ENCODE measurements at places on chromosomes 12 and 14. TPM values are rescaled to one million over a fixed set of nuclear protein-coding genes. Genes with fewer than 3 reads are reported as not detected.
A peak's percentile ranks its signal among the peaks of the same experiment; 100 is the strongest.

- no peak for DNase-seq
Observed at GRCh38 chr12:87612996-87613395, 416.2 kb downstream of the C12orf50 start.

GRCh38 chr12:103560604-103561101, 26.4 kb upstream of the STAB2 start:
- DNase-seq = no peak

Gene PA2G4
- total RNA-seq = 364 TPM

Gene MYRFL
- total RNA-seq = not detected

DNA sequence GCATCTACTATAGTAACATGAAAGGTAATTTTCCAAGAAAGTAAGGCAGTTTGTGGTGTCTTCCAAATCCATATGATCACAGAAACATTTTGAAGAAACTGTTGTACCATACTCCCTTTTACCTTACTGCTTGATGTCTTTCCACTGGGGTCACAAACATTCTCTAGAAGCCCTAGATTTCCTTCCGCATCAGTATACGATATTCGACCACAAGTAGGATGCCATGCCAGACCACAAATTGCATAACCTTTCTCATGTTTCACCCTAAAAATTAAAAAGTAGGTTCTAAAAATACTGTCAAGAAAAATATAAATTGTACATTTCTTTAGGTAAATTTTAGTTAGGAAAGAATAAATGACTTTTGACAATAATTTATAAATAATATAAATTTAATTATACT, 26.5 kb downstream of the WDHD1 start:
- DNase-seq = no peak

DNA sequence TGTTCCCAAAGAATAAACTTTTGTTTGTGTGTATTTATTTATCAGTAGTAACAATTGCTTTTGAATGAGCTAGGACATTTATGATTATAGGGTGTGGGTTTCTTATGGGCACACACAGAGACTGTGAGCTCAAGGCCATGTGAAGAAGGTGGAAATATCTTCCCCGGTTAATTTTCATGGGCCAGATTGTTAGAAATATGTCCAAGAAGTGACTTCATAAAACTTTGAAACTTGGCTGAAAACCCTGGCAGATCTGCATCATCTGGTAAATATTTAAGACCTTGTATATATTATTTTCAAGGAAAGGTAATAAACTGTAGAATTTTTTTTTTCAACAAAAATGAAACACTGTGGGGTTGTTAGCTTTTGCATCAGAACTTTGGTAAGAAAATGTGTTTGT, 53.5 kb upstream of the RNU6-8 start:
- DNase-seq = no peak

Gene NELL2
- 76.9 TPM for total RNA-seq

Gene DEGS2
- not detected for total RNA-seq

- no peak for DNase-seq
Observed at GRCh38 chr12:59619461-59620240, 23.8 kb downstream of the SLC16A7 start.

Gene INHBE
- not detected for total RNA-seq

DNA sequence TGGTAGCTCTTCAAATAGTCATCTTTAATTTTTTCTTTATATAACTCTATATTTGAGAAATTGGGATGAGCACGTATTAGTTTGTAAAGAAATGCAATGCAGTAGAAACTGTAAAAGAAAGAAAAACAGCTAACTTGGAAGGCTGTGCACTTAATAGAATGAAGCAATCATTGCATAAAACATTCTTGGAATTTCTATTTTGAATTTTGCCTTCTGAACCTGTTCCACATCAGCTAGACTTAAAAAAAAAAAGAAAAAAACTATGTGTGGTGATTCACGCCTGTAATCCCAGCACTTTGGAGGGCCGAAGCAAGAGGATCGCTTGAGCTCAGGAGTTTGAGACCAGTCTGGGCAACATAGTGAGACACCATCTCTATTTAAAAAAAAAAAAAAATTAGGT, 29.4 kb downstream of the SCN8A start:
- no peak for DNase-seq

GRCh38 chr14:68794851-68795596, 2.2 kb upstream of the ZFP36L1 start:
- DNase-seq = peak; percentile 59

DNA sequence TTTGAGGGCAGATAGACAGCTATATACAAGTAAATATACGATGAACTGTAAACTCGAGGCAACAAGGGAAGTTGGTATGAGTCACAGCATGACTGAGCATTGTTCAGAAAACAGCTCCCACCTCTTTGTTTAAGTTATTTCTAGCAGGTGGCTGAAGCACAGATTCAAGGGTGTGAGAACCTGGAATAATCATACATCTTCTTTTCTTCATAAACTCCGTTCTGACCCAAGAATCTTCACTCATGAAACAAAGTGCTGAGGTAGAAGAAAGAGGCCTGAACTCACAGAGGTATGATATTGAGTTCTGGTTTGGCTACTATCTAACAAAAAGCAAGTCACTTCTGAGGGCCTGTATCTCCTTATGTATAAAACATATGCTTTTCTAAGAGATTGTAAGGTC, 364.1 kb upstream of the KITLG start:
- no peak for DNase-seq

GRCh38 chr12:85448548-85449139, 168.6 kb downstream of the ALX1 start:
- no peak for DNase-seq

GRCh38 chr12:11834931-11835330, 185.5 kb downstream of the ETV6 start:
- DNase-seq = no peak

GRCh38 chr12:110269622-110270124, 11.4 kb upstream of the ATP2A2 start:
- no peak for DNase-seq

Gene BCAT1
- total RNA-seq = 18.9 TPM

- DNase-seq = no peak
Observed at GRCh38 chr12:643475-644302, 19.6 kb downstream of the NINJ2 start.

Gene VRTN
- total RNA-seq = not detected

DNA sequence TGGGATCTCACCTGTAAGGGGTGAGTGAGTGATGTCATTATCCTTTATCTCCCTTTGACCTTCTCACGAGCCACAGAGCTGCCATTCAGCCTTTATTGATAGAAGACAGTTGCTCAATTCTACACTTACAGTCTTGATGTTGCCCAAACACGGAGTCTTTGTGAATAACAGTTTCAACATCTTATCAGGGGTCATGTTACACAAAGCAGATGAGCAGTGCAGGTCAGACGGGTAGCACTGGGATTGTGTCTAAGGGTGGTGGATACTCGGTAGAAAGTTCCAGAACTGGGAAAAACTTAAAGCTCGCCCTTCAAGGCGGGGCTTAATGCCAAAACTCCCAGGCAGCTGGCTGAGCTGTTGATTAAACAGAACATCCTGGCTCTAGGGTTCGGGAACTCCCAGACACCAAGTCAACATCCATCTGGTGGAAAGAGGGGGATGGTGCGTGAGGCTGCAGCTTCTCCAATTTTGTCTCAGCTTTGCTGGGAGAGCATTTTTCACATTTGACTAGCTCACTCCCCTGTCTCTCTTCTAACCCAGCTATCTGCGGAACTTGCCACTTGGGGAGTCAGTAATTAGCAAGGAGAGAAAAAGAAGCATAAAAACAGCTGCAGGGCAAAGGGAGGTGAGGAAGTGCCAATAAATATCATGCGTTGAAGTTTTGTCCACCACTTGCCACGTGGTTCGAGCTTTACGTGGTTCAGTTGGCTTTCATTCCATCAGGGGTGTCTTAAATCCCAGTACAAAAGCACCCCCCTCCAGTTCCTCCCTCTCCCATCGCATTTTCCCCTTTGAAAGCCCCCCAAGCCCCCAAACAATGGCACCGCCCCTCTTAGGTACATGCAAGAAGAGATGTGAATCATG, 31.0 kb downstream of the FOXN4 start:
- DNase-seq = no peak

GRCh38 chr12:27366621-27367020, 34.0 kb downstream of the BMAL2 start:
- DNase-seq = no peak

GRCh38 chr12:80188576-80188975, 89.2 kb downstream of the OTOGL start:
- DNase-seq = no peak

DNA sequence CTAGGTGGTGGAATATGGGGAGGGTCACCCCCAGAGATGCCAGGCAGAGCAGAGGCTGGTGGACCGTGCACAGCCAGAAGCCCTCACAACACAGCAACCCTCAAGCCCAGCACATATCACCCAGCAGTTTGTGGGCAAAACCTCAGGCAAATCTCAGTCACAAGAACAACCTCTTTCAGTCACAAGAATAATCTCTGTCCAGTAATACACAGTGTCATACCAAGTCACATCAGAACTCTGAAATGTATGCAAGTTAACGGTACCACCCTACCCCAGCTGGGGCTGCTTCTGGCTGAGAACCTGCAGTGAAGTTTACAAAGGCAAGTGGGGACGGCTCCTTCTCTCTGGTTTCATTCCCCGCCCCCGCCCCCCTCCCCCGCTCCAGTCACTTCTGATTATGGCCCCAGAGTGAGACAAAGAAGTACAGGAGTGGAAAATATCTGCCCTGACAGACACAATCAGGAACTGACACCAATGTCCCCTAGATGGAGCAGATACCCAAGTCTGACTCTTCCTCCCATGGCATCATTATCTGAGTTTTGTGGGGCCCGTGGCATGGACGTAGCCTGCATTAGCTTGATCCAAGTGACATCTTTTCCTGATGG, 480.9 kb upstream of the TMEM132C start:
- no peak for DNase-seq

DNA sequence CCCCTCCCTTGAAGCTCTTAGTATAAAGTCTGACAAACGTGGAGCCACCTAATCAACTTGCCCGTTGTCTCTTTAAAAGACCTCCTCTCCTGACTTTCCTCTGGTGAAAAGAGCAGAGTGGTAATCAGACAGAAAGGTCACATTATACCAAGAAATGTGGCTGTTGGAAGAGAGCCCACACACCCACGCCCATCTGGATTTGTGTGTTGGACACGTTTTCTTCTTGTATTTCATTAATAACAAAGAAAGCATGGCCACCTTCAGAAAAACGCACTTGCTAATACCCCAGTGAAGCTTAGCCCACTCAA, 41.3 kb downstream of the CCDC60 start:
- DNase-seq = no peak

- DNase-seq = no peak
Observed at GRCh38 chr12:56253091-56253490, 5.1 kb downstream of the ANKRD52 start.

DNA sequence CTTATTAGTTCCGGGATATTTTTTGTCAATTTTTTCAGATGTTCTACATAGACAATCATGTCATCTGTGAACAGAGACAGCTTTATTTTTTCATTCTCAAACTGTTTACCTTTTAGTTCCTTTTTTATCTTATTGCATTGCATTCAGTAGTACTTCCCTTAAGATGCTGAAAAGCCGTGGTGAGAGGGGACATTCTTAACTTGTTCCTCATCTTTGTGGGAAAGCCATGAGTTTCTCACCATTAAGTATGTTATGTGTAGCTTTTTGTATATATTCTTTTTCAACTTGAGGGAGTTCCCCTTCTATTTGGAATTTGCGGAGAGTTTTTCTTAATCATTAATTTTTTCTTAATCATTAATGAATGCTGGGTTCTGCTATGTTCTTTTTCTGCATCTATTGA, 1727.1 kb upstream of the SEL1L start:
- no peak for DNase-seq

GRCh38 chr14:89440986-89441909, 24.2 kb upstream of the FOXN3 start:
- DNase-seq = no peak

DNA sequence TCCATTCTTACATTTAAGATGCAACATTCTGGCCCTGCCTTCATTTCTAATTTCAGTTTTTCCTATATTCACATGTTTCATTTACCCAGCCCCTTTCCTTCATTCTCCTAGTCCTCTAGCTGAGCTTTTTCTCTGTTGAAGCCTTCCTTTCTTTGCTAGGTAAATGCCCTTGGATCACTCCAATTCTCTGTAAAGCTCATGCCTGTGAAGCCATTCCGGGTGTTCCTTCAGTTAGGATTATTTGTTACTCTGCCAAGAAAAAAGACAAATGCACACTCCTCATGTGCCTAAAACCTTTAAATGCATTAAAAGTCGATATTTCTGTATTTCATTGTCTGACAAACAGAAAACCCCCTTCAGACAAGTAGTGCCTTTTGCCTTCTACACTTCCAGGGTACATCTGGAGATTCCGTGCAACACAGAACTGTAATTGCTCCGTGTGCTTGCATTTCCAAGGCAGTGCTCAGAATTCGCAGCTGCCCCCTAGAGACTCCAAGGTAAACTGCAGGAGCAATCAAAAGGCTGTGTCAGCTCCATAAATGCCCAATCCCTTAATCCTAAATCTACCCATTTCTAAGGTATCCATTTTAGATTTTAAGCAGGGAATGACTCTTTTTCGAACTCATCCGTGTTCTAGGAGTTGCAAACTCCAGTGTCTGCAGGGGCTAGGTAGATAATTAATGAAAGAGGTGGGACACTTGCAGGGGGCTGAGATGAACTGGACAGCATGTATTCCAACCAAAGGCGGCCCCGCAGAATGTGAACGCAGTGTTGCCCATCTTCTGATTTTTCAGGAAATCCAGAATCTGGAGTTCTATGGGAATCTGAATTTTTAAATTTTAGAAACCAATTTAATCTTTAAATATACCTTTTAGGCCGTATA, 320.2 kb downstream of the GRIN2B start:
- peak; percentile 40 for DNase-seq

GRCh38 chr12:111367661-111368221, 1.2 kb downstream of the PHETA1 start:
- DNase-seq = no peak
